ENCODE measurements at places on chromosomes 16 and 17.
A peak's percentile ranks its signal among the peaks of the same experiment; 100 is the strongest.

GRCh38 chr17:60231234-60231633 is 81.5 kb downstream of the CA4 start:
- DNase-seq: no peak

DNA sequence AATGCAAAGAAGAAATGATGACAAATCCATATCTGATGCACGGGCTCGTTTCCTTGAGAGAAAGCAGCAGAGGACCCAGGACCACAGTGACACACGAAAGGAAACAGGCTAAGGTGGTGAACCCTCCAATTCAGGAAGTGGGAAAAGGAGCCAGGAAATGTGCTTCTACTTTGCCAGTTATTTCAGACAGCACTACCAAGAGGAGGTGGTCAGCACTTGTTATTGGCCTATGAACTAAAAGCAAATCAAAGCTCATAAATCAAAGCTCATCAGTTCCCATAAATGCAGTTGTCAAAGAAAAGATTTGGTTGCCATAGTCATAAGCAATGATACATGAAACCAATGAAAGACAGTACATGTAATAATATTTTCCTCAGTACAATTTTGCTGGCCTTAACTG is 12.6 kb upstream of the CLTC start:
- no peak for DNase-seq

DNA sequence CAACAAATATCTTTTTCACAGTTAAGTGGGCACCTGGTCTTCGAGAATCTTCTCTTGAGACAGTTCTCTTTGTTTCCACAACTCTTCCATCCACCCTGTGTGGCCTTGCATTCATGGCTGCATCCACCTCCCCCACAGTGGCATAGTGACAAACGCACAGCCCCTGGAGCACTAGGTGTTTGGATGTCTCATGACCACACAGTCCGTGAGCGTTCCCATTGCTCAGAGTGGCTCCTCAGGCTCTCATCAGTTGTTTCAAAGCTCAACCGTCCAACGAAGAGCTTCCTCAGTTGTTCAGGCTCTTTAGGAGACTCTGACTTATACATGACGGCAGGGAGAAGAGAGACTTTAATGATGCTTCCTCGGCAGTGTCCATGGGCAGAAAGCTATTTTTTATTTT is 191.6 kb downstream of the CDRT15L2 start:
- no peak for DNase-seq

DNA sequence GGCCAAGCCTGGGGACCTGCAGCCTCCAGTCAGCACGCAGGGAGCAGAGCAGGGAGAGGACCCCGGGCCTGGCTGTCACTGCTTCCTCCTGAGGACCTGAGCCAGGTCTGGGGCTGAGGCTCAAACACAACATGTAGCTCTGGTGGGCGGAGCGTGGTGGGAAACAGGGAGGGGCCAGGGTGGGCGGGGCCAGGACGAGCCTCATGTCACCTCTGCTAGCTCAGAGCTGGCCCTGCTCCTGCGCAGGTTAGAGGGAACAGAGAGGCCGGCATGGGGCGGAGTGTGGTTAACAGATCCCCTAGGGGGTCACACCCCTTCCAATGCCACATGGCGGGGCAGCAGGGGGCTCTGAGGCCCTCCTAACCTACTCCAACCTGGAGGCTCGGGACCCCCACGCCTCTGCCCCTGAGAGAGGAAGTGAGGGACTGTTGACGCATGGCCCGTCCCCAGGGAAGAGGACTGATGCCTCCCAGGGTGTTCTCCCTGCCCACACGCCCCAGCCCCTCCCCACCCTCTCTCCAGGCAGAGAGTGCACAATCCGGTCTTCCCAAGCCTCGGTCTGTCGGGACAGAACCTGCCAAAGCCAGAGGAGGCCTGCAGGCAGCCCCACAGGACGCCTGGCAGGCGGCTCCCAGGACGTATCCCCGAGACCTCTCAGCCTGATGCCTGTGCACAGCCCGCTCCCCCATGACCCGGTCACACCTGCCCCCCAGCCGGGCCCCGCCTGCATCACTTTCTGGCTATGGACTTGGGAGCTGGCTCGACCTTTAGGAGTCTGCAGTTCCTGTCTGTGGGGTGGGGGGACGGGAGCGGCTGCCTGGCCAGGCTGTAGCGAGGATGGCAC is 15.2 kb downstream of the PIEZO1 start:
- peak; percentile 86 for DNase-seq

DNA sequence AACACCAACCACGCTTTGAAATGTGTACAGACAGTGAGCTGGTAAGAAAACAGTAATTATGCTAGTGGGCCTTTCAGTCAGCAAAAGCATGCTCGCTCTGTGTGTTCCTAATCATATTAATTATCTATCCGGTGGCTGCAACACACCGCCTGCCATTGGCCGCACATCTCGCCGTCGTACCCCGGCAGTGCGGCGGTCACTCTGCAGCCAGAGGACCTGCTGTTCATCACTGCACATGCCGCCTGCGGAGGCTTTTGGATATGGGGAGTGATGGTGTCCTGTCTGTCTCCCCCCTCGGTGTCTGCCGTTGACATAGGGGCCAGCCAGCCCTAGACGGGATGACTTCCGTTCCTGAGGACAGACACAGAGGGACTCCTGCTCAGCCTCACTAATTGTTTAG is 68.5 kb downstream of the RPA1 start:
- DNase-seq: no peak

- DNase-seq: peak; percentile 52
These were observed 63.9 kb upstream of the DNAJA2 start for GRCh38 chr16:47037396-47037745.
